Eye (tissue), 1 donor: ENCODE measurements at places on chromosomes 4 and X.

DNA sequence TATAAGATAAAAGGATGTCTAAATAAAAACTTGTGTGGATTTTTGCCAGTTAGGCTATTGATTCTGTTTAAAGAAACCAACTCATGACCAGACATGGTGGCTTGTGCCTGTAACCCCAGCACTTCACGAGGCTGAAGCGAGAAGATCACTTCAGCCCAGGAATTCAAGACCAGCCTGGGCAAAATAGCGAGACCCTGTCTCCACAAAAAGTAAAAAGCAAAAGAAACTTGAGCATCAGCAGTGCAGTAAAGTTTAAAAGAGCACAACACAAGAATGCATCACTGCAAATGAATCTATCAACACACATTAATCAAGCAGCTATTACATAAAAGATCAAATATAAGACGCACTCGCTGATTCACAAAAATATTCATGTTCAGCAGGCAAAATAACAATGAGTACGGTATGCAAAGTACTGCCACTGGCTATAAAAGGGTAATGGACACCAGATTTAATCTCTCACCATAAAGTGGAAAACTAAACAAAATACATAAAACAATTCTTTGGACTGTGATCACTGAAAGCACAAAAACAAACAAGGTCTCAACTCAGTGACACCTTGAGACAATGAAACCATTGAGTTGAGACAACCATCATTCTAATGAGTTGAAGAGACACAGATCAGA, 41.3 kb downstream of the LRBA start:
- DNase-seq, result no peak

- DNase-seq, result no peak
Measured at GRCh38 chrX:5991393-5991792, 237.3 kb downstream of the NLGN4X start.

DNA sequence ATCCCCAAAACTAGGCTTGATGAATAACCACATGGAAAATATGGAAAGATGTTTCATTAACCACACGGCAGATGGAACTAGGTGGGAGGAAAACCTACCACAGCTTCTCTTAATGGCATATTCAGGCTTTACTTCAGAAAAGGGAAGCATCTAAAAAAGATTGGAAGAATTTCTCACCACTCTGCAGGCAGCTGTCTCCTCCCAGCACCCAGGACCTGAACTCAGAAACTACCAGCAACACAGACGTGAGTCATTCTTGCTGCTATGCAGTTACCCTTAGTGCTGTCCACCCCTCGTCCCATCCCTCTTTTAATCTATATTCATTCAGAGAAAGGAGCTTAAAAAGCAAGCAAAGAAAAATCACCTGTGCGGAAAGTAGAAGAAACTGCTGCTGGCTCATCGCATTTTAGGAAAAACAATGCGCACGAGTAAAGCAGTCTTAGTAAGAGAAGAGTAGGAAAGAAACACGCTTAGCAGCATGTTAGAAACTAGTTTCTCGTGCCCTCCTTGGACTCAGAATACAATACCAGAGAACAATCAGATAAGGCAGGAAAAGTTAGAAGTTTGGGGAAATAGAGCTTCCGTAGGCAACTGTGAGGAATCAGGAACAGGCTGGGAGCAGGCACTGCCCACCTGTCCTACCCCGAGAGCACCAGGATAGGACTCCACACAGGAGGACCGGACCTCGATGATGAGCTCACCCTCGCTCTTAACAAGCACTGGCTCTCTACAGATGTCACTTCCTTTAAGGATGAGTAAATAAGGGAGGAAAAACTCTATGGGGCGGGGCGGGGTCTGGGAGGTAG, 48.1 kb upstream of the ENPP6 start:
- no peak for DNase-seq

DNA sequence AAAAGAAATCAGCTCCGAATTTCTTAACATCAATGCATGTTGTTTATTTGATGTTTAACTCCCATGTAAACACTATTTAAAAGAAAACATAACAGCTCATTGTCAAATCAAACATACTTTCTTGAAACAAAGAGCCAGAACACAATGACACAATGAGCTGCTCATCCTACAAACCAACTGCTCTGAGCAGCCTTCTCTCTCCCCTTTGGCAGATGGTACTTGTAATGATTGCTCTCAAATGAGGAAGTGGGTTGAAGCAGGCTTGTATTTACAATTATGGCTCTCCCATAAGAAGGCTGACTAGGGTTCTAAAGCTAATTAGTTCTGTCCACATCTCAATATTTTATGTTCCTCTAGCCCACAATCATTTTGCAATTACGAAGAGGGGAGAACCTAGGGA, 637.8 kb upstream of the ADGRL3 start:
- peak; percentile 23 for DNase-seq

DNA sequence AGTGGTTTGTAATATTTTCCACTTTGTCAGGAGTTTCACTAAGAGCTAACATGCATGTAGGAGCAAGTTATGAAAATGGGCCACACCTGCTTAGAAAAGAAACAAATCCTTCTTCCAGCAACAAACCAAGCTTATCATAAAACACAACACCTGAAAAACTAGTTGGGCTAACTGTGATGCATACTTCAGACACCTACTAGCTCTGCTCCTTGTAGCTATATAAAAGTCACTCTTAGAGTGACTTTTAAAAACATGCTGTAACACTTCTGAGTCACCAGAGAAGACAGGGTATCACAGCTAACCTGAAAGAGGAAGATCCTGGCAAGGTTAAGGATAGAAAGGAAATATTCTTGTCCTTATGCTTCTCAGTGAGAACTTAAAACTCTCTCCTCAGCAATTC, 3.6 kb upstream of the SLAIN2 start:
- peak; percentile 16 for DNase-seq

- DNase-seq, result no peak
Measured at GRCh38 chr4:152360045-152360410, 175.9 kb downstream of the FBXW7 start.

DNA sequence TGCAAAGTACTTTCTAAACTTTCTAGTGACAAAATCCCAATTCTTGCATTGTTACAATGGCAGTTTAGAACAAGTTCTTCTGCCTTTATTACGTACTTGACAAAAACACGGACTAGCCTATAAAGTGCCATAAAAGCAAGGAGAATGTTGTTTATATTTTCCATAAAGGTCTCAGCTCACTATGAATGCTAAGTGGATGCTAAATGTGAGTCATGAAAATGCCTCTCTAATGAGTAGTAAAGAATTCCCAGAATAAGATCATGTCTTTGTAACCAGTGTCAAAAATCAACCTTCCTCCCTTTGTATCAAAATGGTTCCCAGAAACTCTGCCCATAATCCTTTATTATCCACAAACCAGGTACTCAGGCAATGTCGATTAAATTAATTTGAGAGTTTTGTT, 539.8 kb upstream of the SLIT2 start:
- DNase-seq, result no peak

- peak; percentile 42 for DNase-seq
Measured at GRCh38 chr4:173930329-173930967, 353.0 kb downstream of the FBXO8 start.
